Activated T-helper 1 cell treated with anti-CD3 and anti-CD28 coated beads, Interleukin-2, amount 50 U/mL, for 16 hours (primary cell): ENCODE measurements at places on chromosomes 13 and 19.
A peak's percentile ranks its signal among the peaks of the same experiment; 100 is the strongest.

DNA sequence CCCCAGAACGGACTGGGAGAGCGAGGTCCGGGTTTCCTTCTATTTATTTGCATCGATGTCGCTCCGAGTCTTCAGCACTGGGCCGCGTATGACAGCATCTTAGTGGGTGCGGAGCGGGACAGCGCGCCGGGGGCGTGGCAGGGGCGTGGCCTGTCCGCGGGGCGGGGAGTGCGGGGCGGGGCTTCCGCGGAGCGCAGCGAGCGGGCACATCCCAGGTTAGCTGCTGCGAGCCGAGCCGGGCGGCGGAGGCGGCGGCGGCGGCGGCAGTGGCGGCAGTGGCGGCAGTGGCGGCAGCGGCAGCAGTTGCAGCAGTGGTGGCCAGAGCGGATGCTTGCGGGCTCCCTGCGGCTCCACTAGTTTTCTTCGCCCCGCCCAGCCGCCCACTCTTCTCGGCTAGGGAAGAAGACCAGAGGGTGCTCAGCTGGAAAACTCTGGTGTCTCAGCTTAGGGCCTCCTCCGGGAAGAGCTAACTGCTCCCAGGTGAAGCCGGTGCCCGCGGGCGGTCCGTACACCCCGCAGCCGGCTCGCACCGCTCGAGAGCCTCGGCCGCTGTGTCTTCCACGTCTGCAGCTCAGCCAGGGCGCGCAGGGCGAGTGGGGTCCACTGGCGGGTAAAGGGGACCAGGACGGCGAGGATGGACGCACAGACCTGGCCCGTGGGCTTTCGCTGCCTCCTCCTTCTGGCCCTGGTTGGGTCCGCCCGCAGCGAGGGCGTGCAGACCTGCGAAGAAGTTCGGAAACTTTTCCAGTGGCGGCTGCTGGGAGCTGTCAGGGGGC is at the start of gene GPC5:
TSS of gene GPC5 (plus strand) at position 209 of the 776 bp plus-strand sequence.
- DNase-seq: peak; percentile 62

GRCh38 chr19:56136362-56136761 is 4.7 kb upstream of the ZNF444 start:
- DNase-seq: no peak

- no peak for DNase-seq
Measured at GRCh38 chr19:35518313-35518712, 4.9 kb upstream of the DMKN start.

- no peak for DNase-seq
Measured at GRCh38 chr19:16442386-16443276, 29.1 kb downstream of the EPS15L1 start.

- no peak for DNase-seq
Measured at GRCh38 chr13:100859861-100860260, 185.3 kb upstream of the TMTC4 start.

DNA sequence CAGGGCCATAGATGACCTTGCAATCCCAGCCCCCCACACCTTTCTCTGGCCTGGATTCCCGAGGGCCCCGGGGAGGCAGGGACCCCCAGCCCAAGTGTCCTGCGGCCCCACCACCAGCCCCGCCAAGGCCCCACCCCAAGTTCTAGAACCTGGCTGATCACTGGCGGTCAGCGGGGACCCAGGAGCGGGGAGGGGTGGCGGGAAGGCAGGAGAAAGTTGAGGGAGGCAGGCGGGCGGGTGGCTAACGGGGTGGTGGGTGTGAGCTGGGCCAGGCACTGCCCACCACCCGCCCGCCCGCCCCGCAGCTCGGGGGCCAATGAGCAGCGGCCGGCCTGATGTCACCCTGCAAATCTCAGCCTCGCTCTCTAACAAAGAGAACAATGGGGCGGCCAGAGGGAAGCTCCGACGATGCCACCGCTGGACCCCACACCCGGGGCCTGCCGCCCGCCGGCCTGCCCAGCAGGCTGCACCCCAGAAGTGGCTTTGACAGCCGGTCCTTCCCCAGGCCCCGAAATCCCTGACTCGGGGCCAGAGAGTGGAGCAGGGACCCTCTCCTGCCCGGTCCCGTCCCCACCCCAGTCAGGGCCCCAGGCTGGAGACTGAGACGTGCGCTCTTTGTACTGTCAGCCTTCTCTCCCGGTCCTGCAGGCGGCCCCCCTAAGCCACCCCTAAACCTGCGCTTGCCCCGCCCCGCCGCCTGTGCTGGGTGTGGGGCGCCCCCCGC is 1.6 kb downstream of the MEX3D start:
- DNase-seq: no peak

DNA sequence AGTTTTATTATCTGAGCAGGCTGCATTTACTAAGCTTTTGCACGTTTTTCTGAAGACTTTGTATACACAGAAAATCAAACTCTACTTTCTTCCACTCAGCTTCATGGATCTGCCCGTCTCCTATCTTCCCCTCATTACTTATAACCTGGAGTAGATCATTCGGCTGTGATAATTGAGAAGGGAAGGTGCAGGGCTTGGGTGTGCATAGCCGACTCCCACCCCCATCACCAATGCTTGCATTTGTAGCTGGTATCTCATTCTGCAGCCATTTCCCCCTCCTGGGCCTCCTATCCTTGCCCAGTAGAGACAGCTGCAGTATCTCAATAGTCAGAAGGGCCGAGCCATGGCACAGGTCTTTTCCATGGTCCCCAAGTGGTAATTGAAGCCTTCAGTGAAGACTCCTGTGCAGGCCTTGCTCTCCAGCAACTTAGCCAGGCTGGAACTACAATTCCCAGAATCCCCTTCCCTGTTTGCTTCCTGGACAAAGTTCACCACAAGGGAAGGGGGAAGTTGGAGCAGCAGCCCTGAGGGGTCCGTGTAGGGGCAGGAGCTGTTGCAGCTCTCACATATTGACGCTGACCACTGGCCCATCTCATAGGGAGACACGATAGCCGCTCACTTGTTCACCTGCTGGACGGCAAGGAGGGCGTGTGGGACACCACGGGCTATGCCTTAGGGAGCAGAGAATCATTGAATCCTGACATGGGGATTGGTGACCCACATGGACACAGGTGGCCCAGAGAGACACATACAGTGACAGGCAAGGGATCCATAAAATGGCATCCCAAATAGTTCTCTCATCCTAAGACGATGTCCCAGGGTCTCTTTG is 2.1 kb upstream of the SIGLEC8 start:
- DNase-seq: no peak
